DMS153 (cell line): ENCODE measurements at places on chromosomes 4 and X.

DNA sequence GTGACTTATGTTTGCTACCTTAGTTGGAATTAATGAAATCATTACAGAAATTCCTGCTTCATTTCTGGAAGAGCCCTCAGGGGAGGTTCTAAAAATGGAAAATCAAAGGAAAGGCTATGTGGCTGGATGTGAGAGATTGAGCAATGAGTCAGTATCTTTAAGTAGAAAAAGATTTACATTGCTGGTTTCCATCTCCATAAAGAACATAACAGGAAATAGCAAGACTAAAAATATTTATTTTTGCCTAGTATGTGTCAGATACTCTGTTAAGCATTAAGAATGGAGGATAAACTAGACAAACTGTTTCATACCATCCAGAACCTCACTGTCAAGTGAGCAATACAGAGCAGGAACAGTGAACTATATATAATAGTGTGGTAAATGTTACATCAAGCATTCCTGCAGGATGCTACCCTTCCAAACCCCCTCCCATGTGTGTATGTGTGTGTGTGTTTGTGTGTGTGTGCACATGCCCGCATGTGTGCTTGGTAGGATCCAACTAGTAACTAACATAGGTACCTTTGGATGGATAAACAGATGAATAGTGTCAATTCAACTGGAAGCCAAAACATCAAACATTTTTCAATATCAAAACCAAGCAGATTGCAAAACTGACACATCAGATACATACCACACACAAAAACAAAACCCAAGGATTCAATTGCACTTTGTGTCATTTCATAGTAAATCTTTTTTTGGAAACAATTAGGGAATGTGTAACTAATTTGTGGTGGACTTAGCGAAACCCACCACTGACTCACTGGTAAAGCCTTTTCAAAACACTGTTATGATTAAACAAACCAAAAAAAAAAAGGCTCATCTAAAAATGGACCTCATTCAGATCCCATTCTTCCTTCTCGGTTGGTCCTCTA lies 223.4 kb downstream of the SHROOM3 start:
- no peak for DNase-seq

DNA sequence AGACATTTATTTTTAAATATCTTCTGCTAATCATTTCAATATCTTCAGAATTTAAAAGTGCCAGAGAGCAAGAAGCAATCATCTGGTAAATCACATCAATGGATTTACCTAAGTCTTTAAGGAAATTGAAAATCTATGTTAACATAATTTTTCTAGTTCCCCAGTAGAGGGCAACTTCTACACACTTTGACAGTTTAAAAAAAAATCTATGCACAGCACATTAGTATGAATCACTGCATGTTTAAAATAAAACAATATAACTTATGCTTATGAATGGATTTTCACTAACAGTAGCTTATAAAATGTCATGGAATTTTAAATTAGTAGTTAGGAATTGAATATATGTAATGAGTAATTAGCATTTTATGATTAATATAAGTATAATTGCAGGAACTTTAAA lies 126.5 kb downstream of the REELD1 start:
- DNase-seq, result peak; percentile 3

DNA sequence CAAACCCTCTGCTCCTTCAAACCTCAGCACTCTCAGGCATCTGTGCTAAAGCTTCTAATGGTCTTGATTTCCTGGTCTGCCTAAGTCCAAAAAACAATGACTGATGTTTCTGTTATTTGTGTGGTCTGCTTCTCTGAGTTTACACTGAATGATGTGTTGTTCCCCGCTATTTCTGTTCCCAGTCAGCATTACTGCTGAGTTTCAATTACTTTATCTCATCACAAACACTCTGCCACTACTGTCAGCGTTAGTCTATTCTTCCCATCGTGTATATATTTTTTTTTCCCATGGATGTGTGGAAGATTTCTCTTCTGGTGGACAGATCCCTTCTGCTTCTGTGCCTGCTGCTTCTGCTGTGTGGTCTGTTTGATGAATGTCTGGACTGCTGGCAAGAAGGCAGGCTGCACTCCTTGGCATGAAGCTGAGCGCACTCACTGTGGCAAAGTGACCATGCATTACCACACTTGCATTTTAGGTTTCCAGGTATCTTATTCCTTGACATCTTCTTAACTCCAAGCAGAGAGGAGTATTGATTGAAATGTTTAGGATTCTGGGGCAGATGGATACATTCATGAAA lies 106.9 kb upstream of the PAQR3 start:
- no peak for DNase-seq

DNA sequence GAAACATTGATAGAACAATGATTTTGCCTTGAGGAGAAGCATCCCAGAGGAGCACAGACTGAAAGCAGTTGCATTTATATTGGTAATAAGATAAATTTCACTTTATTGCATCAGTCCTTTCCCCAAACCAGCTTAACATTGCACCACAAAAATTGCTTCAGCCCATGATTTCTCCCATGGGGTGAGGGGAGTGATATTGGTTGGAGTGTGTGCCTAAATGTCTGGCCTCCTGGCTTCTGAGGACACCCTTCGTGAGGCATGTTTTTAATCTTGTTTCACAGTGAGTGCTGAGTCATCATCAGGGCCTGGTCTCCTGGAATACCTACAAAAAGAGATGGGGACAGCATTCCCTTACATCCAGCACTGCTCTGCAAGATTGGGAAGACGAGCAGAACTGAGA lies 487.9 kb downstream of the C4orf33 start:
- no peak for DNase-seq

DNA sequence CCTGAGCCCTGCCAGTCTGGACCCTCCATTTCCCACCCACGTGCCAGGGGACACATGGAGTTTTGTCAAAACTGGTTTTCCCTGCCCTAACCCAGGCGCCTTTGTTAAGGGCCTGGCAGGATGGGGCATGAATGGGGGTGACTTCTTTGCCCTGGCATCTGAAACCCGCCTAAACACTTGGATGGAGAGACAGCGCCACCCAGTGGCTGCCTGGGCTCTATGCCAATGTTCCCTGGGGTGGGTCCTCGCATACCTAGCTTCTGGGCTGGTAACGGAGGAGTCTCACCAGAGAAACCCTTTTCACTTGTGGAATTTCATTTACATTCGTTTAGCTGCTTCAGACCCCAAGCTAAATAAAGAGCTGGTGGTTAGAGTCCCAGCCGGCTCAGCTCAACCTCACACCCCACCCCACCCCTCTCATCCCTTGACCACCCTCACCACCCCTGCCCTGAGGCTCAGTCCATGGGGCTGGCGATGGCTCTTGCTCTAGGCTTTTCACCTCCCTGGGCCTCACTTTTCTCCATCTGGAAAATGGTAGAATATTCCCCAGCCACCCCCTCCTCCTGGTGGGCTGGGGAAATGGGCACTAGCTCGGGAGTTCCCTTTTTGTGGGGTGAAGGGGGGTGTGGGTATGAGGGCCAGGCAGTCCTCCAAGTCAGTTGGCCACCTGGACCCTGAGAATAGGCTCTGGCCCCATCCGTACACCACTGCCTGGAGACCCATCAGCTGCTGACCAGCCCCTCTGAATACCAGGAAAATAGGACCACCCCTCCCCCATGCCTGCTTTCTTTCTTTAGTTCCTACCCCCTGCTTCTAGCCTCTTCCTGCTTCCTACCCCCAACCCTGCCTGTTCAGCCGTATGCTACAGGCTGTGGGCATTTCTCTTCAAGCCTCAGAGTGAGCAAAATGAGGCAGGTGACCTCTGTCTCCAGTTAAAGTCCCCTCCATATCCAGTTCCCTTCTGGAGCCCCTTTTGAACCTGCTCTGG lies 57.1 kb upstream of the PJA1 start:
- peak; percentile 9 for DNase-seq

DNA sequence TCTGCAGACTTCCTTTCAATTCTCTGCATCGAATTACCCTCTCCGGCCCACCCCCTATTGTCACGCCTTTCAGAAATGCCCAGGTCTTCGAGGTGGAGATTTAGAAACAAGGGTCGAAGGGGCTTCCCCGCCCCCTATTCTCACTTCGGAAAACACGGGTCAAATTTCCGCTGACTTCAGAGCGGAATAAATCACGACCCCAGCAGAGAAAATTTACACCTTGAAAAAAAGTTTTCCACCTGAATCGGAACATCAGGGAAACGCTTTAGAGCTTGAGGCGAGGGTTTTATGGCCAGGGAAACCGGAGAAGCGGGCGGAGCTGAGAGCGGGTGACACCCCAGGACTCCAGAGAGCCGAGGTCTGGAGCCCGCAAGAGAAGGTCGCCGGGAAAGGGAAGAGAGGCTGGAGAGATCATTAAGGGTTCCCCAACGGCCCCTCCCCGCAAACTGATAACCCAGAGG lies 1.6 kb downstream of the SHISA3 start:
- no peak for DNase-seq

DNA sequence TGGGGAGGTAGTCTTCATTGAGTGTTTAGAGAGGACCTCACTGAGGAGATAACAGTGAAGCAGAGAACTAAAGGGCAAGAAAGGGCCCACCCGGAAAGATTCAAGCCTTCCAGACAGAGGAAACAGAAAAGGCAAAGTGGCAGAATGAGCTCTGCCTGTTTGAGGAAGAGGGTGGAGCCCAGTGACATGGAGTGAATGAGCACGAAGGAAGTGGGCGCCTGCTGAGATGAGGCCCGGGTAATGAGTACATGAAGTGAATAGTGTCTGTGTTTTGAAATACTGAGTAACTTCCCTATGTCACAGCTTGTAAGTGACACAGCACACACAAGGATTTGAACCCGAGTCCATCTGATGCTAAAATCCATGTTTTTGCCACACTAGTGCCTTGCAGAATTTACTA lies 32.5 kb upstream of the TLR2 start:
- DNase-seq, result no peak
